ENCODE measurements at places on chromosomes 1 and 21.
A peak's percentile ranks its signal among the peaks of the same experiment; 100 is the strongest.

GRCh38 chr21:33700491-33700890, 58.2 kb downstream of the ITSN1 start:
- DNase-seq = no peak

GRCh38 chr1:19429611-19430010, 55.7 kb downstream of the CAPZB start:
- DNase-seq = no peak

GRCh38 chr21:26782747-26783146, 62.5 kb downstream of the ADAMTS1 start:
- DNase-seq = no peak

DNA sequence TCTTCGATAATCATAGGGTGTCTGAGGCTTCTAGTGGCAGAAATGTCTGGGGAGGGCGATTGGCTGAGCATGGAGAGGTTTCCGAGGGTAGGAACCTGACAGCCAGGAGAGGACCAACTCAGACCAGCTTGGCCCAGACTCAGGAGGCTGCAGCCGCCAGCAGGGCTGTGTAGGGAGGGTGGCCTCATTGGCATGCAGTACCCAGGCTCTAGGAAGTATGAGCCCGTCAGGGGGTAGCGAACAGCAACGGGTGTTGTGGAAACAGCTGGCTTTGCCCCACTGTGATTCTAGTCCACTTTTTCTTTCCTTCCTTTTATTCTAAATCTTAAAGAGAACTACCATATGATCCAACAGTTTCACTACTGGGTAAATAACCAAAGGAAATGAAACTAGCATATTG, 103.3 kb downstream of the DIRAS3 start:
- DNase-seq = peak; percentile 14

DNA sequence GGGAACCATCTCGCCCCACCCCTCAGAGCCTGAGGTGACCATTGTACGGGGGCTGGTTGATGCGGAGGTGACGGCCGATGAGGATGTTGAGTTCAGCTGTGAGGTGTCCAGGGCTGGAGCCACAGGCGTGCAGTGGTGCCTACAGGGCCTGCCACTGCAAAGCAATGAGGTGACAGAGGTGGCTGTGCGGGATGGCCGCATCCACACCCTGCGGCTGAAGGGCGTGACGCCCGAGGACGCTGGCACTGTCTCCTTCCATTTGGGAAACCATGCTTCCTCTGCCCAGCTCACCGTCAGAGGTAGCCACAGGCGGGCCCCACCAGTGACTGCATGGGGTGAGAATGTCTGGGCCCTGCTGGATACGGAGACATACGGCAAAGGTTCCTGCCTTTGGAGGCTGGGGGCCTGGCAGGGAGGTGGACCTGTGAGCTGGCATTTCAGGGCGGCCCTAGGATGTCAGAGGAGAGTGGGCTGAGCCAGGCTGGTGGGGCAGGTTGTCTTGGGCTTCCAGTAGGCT, 98.5 kb downstream of the TRIM11 start:
- DNase-seq = no peak

- DNase-seq = no peak
These were observed 613.7 kb upstream of the B3GALT2 start for GRCh38 chr1:193799948-193800690.

- DNase-seq = peak; percentile 70
These were observed 6.1 kb upstream of the ADAM15 start for GRCh38 chr1:155044812-155045657.

- no peak for DNase-seq
These were observed 19.5 kb upstream of the RNF223 start for GRCh38 chr1:1093610-1093943.

DNA sequence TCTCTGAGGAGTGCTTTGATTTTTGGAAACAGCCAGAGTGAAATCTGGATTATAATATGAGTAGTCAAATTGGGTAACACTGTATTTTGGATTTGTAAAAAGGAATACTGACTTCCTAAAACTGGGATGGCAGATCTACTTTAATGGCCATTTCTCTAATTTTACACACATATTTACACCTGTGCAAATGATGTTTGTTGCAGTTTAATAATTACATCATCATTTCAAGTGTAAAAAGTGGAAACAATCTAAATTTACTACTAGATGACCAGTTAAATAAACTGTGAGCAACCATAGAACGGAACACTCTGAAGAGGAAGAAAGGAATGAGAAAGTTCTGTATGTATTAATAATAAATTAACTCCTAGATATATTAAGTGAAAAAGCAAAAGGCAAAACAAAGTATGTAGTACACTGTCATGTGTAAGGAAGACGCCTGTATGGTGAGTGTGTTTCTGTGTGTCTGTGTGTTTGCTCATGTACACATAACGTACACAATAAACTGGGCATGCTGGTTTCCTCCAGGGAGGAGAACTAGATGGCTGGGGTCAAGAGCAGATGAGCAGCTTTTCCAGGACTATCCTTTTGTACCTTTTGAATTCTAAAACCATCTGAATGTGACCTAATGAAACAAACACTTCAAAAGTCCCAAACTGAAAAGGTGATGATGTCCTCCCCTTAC, 2.9 kb upstream of the RHEX start:
- no peak for DNase-seq

GRCh38 chr1:40649592-40649930, 15.9 kb downstream of the RIMS3 start:
- no peak for DNase-seq

DNA sequence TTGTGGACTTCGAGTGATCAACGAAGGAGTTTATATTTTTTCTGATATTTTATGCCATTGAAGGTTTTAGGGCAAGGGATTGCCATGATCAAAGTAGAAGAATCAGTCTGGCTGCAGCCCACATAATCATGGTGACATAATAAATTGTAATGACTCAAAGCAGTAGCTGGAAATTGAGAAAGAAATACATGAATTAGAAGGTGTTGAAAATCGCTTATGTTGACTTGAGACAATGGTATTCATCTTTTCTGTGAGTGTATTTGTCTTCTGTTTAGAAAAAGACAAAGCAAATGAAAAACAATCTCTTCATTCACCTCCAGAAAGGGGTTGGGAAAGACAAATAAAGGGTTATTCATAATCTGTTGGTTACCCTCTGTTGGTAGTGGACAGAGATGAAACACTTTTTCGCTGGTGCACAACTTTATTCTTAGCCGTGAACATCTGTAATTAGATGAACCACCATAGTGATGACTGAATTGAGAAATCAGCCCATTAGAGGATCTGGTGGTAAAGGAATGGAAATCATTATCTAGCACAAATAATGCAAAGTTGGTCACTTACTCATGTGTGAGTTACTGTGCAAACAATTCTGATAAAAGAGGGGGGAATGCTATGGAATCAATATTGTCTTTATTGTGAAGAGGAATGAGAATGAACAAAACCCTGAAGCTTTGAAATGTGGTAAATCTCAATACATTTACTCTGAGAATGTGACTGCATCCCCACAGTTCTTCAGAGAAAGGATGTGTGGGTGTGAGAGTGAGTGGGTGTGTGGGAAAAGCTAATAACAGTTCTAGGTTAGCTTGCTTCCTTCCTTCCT, 121.8 kb downstream of the NTNG1 start:
- DNase-seq = no peak

DNA sequence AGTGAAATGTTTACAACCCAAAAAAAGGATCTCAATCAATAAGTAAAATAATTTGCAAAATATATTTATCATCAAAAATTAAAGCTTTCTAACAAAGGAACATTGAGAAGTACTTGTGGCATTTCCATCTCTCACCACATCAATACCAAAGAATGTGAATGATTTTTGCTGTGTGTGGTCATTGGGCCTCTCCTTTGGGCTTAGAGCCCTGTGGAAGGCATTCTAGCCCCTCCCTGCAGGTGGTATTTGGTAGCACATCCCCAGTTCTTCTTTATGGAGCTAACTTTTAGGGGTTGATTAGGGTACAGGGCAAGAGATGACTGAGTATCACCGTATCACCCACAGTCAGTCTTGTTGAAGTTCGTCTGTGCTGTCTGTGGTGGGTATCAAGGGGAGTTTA, 294.1 kb upstream of the SGIP1 start:
- DNase-seq = no peak

- DNase-seq = peak; percentile 27
These were observed 66.7 kb upstream of the ANGPTL3 start for GRCh38 chr1:62530516-62531154.

DNA sequence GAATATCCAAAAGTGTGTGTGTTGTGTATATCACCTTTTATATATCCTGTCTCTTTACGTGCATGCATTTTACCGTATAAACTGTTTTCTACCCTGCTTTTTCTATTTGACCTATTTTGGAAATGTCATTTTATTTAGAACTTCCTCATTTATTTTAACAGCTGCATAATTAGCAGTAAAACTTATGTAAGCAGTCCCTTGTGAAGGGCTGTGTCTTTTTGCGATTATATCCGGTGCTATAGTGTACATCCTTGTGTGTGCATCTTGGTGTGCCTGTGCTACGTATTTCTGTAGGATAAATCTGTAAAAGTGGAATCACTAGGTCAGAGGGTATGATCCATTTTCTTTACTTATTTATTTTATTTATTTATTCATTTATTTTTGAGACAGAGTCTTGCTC, 7.2 kb downstream of the LGALS8 start:
- no peak for DNase-seq

GRCh38 chr1:246279402-246279801, 227.7 kb downstream of the SMYD3 start:
- DNase-seq = no peak

GRCh38 chr1:64962441-64962840, 3.9 kb downstream of the JAK1 start:
- DNase-seq = no peak

- DNase-seq = peak; percentile 63
These were observed 1.9 kb downstream of the ANKRD34A start for GRCh38 chr1:145962157-145963102.

DNA sequence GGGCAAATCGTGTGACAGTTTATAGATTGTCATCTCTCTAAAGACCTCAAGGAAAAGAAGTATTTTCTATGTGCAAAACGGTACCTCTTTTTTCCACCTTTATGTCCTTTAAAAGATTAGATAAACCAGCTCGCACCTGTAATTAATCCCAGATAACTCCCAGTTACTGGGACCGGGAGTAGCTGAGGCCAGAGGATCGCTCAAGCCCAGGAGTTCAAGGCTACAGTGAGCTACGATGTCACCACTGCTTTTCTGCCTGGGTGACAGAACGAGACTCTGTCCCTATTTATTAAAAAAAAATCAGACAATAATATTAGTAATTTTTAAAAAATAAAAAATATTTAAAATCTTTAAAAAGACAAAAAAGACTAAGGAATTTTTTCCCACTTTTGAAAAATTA, 141.4 kb downstream of the NR5A2 start:
- DNase-seq = no peak

GRCh38 chr21:15423676-15424445, 305.9 kb upstream of the USP25 start:
- DNase-seq = no peak

- peak; percentile 60 for DNase-seq
These were observed 44.0 kb downstream of the YARS1 start for GRCh38 chr1:32773018-32773763.

- no peak for DNase-seq
These were observed 41.1 kb upstream of the CCSAP start for GRCh38 chr1:229383961-229384360.

DNA sequence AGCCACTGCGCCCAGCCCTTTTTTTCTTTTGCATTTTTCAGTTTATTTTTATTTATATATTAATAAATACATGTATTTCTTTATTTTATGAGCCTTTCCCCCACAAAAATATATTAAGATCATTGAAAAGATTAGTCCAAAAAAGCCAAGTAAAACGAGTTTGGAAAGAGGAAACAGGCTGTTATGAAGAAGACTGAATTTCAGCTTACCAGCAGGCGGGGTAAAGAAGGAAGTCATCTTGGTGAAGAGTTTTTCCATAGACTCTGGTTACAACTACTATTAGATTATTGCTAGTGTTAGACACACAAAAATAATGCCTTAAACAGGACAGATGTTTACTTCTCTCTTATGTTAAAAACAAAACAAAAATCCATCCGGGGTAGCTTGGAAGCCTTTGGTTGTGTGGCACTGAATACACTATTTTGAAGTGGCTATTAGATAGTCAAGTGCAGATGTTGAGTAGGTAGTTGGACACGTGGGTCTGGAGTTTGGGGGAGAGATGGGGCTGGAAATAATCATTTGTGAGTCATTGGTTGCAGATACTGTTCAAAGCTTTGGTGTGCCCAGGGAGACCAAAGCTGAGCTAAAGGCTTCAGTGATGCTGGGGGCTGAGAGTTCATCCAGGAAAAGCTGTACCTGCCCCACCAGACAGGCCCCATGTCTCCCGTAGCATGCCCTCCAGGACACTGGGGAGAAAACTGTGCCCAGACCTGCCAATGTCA, 8.7 kb upstream of the LRRC71 start:
- no peak for DNase-seq

GRCh38 chr1:56466538-56466937, 112.8 kb downstream of the PLPP3 start:
- DNase-seq = no peak

DNA sequence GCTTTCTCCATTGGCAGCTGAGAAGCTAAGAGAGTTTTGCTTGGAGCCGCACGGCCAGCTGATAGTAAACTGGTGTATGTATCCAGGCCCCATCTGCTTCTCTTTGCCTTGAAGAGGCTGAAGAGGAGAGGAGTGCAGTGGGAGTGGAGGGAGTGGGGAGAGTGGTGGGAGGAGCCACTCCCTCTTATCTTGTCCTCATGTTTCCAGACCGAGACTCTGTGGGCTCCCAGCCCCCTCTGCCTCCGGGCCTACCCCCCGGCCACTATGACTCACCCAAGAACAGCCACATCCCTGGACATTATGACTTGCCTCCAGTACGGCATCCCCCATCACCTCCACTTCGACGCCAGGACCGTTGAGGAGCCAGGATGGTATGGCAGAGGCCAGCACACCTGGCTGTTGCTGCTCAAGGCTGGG, 6.0 kb upstream of the LRRC71 start:
- DNase-seq = no peak

GRCh38 chr1:17875882-17876280, 120.7 kb downstream of the ACTL8 start:
- no peak for DNase-seq

GRCh38 chr21:26096494-26097371, 73.8 kb downstream of the APP start:
- no peak for DNase-seq

DNA sequence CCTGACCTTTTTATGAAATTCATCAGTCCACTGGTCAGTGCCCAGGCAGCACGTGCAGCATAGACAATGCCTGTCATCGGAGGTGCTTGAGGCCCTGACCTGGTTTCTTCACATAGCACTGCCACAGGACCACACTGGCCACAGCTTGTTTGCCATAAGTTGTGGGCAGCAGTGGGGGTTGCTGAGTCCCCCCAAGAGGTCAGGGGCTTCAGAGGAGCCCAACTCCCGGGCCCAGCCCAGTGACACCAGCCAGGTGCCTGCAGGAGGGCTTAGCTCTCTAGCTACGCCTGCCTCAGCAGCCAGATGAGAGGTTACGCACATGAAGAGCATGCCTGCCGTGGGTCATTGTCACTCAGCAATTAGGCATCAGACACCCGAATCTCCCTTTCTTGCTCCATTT, 41.6 kb downstream of the UBASH3A start:
- DNase-seq = no peak
